Activated naive CD4-positive, alpha-beta T cell treated with anti-CD3 and anti-CD28 coated beads, Interleukin-2, amount 10 ng/mL, durations not matched to agents 7 days and 5 days (primary cell): ENCODE measurements at places on chromosomes 6 and 20.

- no peak for DNase-seq
These were observed 21.7 kb upstream of the RANBP9 start for GRCh38 chr6:13733178-13733887.

- no peak for DNase-seq
These were observed 10.7 kb upstream of the RFX6 start for GRCh38 chr6:116866281-116866871.

- no peak for DNase-seq
These were observed 104.1 kb downstream of the PSMB1 start for GRCh38 chr6:170448751-170449630.

DNA sequence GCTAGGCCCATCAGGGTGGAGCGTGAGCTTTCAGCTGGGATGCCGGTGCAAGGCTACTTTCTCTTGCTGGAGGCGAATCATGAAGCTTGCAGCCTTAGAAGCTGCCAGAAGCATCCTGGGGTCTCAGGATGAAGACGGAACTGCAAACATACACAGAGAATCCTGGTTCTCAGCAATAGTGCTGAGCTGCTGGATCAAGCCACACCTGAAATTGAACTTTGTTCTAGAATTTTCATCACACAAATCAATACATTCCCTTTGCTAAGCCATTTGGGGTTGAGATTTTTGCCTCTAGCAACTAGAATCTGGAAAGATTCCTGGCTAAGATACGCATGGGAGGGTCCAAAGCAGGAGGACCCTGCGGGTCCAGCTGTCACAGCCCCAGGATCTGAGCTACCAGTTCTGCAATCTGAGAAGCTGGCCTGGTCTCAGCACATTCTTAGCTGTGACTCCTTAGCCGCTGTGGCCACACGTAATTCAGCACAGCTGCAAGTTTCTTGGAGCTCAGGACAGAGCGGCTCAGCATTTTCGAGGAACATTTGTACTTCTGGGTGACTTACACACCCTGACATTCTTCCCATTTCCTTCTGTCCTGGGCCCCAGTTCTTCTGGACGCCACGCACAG is 6.6 kb upstream of the ARFGAP1 start:
- DNase-seq: no peak

DNA sequence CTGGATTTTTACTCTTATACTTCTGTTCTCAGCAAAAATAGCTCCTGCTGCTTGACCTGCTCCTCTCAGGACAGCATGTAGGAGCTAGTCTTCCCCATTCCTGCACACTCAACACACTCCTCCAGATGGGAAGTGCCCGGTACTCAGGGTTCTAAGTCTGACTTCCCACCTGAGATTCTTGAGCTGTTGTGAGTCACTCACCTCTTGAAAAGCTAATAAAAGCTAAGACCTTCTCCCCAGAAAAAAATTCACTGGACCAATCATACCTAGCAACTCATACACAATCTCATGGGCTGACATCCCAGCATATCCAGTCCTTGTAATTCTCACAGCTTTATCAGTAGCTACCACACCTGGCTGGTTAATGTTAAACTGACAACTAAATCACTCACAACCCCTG is 53.5 kb downstream of the TRPC4AP start:
- no peak for DNase-seq

GRCh38 chr20:45094201-45094600 is 6.7 kb downstream of the KCNS1 start:
- no peak for DNase-seq

GRCh38 chr20:603116-603640 is 6.9 kb downstream of the TCF15 start:
- no peak for DNase-seq
